ENCODE measurements at places on chromosomes 2 and 18.

GRCh38 chr18:77178559-77178958, 46.0 kb upstream of the MBP start:
- DNase-seq, result no peak

DNA sequence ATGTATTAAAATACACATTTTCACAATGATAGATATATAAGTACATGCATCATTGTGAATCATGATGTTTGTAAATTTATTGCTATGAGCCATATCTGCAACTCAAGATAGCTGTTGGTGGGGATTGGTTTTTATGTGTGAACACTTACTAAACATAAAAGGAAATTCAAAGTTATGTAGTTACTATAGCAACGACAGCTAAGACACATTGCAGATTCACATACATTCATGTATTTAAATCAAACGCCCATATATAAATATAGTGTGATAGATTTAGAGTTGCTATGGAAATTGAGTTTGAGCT, 65.6 kb downstream of the MAPRE2 start:
- DNase-seq, result no peak

GRCh38 chr18:3218819-3219218, 949 bp downstream of the MYOM1 start:
- no peak for DNase-seq

- no peak for DNase-seq
These were observed 191.7 kb downstream of the CAMKMT start for GRCh38 chr2:44553456-44553855.

DNA sequence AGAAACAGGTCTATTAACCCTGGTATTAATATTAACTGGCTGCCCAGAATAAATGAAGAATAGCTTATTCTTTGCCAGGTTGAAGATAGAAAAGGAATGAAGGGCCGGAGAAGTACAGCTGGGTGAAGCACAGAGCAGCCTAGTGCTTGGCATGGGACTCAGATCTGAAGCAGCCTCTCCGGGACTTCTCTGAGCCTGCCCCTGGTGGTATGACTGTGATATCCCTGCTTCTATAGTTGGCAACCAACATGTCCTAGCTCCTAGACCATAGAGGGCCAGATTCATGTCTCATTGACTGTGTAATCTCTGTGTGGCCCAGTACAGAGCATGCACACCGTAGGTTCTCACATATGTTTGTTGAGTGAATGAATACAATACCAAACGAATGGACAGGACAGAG, 107.8 kb downstream of the MSH2 start:
- DNase-seq, result no peak
